ENCODE measurements at places on chromosomes 7 and 10. TPM values are rescaled to one million over a fixed set of nuclear protein-coding genes. Genes with fewer than 3 reads are reported as not detected.

DNA sequence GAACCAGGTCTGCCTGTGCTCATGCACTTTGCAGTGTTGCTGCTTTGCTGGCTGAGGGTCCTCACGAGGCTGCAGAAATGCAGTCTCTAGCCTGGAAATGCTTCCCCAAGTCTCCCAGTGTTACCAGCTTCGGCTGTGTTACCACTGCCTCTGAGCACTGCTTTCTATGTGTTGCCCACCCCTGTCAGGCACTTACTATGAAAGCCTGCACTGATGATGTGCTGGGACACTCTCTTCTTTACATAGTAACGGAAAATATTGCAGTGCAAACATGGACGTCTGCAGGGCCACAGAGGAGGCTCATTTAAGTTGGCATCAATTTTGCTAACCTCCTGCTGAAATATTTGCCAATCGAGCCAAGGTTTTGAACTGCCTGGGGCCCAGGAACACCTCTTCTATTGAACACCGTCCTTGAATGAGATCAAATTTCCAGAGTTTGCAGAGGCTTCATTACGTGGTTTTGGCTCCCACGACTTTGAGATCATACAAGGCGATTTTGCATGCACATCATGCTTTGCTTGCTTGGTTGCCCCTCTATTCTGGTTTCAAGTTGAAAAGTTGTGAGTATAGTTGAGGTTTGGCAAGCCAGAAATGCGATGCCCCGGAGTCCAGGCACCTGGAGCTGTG lies 404.7 kb upstream of the PODXL start:
- H3K27ac ChIP-seq = no peak overlapping the region
- no peaks in the 10 kb centered on the region for H3K36me3 ChIP-seq
- no peaks in the 10 kb centered on the region for H3K4me1 ChIP-seq
- no peaks in the 10 kb centered on the region for H3K27me3 ChIP-seq

- no peak overlapping the region for H3K4me3 ChIP-seq
- DNase-seq = no peak
- no peak overlapping the region for H3K27ac ChIP-seq
- no peaks in the 10 kb centered on the region for H3K36me3 ChIP-seq
Measured at GRCh38 chr7:76412249-76412648, 2.8 kb upstream of the SSC4D start.

DNA sequence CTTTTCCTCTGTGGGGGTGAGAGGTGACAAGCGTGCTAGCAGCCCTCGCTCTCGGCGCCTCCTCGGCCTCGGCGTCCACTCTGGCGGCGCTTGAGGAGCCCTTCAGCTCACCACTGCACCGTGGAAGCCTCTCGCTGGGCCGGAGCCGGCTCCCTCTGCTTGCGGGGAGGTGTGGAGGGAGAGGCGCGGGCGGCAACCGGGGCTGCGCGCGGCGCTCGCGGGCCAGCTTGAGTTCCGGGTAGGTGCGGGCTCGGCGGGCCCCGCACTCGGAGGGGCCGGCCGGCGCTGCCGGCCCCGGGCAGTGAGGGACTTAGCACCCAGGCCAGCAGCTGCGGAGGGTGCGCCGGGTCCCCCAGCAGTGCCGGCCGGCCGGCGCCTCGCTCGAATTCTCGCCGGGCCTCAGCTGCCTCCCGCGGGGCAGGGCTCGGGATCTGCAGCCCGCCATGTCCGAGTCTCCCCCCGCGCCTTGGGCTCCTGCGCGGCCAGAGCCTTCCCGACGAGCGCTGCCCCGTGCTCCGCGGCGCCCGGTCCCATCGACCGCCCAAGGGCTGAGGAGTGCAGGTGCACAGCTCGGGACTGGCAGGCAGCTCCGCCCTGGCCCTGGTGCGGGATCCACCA lies 352.8 kb upstream of the PODXL start:
- DNase-seq = no peak
- H3K27ac ChIP-seq = no peak overlapping the region
- no peak overlapping the region for H3K4me3 ChIP-seq
- H3K36me3 ChIP-seq = no peaks in the 10 kb centered on the region
- no peaks in the 10 kb centered on the region for H3K4me1 ChIP-seq

- no peaks in the 10 kb centered on the region for H3K27me3 ChIP-seq
- H3K36me3 ChIP-seq = no peaks in the 10 kb centered on the region
- peaks cover 2% of the 10 kb centered on the region for H3K4me1 ChIP-seq
Measured at GRCh38 chr10:4334871-4335270, 491.1 kb upstream of the AKR1E2 start.

- no peak overlapping the region for H3K4me3 ChIP-seq
- no peaks in the 10 kb centered on the region for H3K27me3 ChIP-seq
- no peaks in the 10 kb centered on the region for H3K4me1 ChIP-seq
- no peak for DNase-seq
- H3K36me3 ChIP-seq = no peaks in the 10 kb centered on the region
Measured at GRCh38 chr10:29600067-29600466, 34.7 kb downstream of the SVIL start.

GRCh38 chr10:132519382-132520176 lies 18.0 kb upstream of the INPP5A start:
- H3K27ac ChIP-seq = no peak overlapping the region
- peaks cover 6% of the 10 kb centered on the region for H3K27me3 ChIP-seq

GRCh38 chr10:797179-797578 lies 107.7 kb upstream of the DIP2C start:
- no peaks in the 10 kb centered on the region for H3K36me3 ChIP-seq
- no peak overlapping the region for H3K4me3 ChIP-seq
- H3K4me1 ChIP-seq = no peaks in the 10 kb centered on the region
- no peaks in the 10 kb centered on the region for H3K27me3 ChIP-seq

- no peak overlapping the region for H3K4me3 ChIP-seq
- H3K4me1 ChIP-seq = no peaks in the 10 kb centered on the region
Measured at GRCh38 chr7:46854958-46855473, 726.9 kb downstream of the TNS3 start.

DNA sequence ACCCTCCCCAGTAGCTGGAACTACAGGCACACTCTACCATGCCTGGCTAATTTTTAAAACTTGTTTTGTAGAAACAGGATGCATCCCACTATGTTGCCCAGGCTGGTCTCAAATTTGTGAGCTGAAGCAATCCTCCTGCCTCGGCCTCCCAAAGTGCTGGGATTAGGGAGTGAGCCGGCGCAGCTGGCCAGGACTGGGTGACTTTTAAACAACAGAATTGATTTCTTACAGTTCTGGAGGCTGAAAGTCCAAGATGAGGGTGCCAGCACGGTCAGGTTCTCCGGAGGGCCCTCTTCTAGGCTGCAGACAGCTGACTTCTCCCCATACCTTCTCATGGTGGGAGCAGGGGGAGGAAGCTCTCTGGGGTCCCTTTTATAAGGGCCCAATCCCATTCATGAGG lies 75.2 kb upstream of the CHST15 start:
- peaks cover 19% of the 10 kb centered on the region for H3K4me1 ChIP-seq
- H3K36me3 ChIP-seq = no peaks in the 10 kb centered on the region
- no peak for DNase-seq
- H3K4me3 ChIP-seq = no peak overlapping the region
- H3K27ac ChIP-seq = no peak overlapping the region
- no peaks in the 10 kb centered on the region for H3K27me3 ChIP-seq

- no peak overlapping the region for H3K4me3 ChIP-seq
- no peaks in the 10 kb centered on the region for H3K36me3 ChIP-seq
- H3K4me1 ChIP-seq = peaks cover 16% of the 10 kb centered on the region
Measured at GRCh38 chr10:6407034-6407721, 172.9 kb downstream of the PRKCQ start.

- H3K36me3 ChIP-seq = no peaks in the 10 kb centered on the region
- DNase-seq = no peak
- no peak overlapping the region for H3K27ac ChIP-seq
- H3K27me3 ChIP-seq = no peaks in the 10 kb centered on the region
- peaks cover 87% of the 10 kb centered on the region for H3K4me1 ChIP-seq
- H3K4me3 ChIP-seq = no peak overlapping the region
Measured at GRCh38 chr10:100879741-100880360, 32.9 kb upstream of the SLF2 start.

DNA sequence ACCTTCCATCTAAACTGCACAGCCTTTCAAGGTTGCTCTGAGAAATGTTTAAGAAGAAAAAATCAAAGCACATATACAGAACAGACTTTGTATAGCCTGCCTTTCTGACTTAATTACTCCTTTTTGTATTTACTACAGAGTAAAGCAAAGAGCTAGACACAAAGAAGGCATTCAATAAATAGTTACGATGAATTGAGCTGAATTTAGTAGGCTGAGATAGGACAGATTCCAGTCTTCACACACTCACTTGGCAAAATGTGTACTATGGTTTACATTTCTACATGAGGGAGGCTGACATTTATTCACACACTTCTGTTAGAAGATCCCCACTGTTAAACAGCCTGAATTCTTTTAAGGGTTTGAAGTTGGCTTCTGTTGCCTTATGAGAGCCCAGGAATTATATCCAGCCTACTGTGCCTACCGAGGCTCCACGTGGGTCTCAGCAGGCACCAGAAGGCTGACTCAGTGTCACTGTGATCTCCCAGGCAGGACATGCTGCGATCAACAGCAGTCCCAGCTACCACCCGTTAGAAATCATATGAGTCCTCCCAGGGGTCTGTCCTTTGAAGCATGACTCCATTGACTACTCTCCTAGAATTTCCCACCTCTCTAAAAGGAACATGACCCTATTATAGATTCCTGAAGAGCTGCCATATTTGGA lies 24.5 kb upstream of the SLC25A13 start:
- H3K4me3 ChIP-seq = no peak overlapping the region
- H3K4me1 ChIP-seq = no peaks in the 10 kb centered on the region
- no peaks in the 10 kb centered on the region for H3K27me3 ChIP-seq
- H3K36me3 ChIP-seq = no peaks in the 10 kb centered on the region
- DNase-seq = no peak

OPALIN gene
- total RNA-seq = under 0.01 TPM

C10orf62 gene
- not detected for total RNA-seq

NKX1-2 gene
- total RNA-seq = 0.05 TPM

VIPR2 gene
- 6.9 TPM for total RNA-seq

CAMK1D gene
- total RNA-seq = 14.6 TPM

FAM237B gene
- total RNA-seq = not detected

EGFR gene
- 14.2 TPM for total RNA-seq

TRPV5 gene
- 0.05 TPM for total RNA-seq

Measured in thymus (tissue), 14 donors.